Thymus (tissue), 14 donors: ENCODE measurements at places on chromosomes 12 and 14.

- DNase-seq = no peak
Observed at GRCh38 chr12:12159988-12160387, 89.2 kb downstream of the BCL2L14 start.

GRCh38 chr12:11820476-11820875 is 171.0 kb downstream of the ETV6 start:
- DNase-seq = no peak

GRCh38 chr12:24228371-24228770 is 278.9 kb upstream of the SOX5 start:
- no peak for DNase-seq

GRCh38 chr12:67042697-67043131 is 226.4 kb upstream of the CAND1 start:
- no peak for DNase-seq

DNA sequence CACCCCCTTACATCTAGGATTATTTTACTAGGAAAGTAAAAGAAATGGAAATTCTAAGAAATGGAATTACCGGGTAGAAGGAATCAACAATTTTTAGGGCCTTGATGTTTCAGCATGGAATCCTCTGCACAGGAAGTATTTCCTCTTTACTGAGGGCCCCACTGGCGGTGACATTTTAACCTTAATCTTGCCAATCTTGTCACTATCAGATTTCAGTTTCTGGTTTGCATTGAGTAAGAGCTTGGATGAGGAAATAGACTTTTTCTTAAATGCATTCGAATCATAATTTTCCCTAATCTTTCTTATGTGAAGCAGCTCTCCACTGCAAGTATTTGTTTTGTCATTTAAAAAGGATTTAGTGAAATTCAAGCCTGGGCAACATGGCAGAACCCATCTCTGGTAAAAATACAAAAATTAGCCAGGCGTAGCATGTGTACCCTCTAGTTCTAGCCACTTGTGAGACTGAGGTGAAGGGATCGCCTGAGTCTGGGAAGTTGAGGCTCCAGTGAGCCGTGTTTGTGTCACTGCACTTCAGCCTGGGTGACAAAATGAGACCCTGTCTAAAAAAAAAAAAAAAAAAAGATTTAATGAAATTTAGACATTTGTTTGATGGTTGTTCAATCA is 40.7 kb downstream of the TPCN1 start:
- no peak for DNase-seq

DNA sequence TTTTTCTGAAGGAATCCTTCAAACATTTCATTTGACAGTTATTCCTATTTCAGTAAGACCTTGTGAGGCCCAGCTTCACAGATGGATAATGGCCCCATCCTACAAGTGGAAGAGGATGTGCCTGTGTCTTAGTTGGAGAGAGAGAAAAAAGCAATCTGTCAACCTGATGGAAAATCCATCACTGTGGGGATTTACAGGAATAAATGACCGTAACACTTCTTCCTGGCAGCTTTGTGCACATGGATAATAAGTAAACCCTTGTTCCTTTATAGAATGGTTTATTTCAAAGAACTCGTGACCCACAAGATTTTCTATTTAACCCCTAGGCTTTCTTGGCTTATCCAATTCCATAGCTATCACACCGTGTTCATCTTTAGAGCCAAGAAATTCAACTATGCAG is 121.4 kb upstream of the PCED1B start:
- no peak for DNase-seq

GRCh38 chr14:80621701-80622100 is 319.8 kb downstream of the CEP128 start:
- DNase-seq = no peak

DNA sequence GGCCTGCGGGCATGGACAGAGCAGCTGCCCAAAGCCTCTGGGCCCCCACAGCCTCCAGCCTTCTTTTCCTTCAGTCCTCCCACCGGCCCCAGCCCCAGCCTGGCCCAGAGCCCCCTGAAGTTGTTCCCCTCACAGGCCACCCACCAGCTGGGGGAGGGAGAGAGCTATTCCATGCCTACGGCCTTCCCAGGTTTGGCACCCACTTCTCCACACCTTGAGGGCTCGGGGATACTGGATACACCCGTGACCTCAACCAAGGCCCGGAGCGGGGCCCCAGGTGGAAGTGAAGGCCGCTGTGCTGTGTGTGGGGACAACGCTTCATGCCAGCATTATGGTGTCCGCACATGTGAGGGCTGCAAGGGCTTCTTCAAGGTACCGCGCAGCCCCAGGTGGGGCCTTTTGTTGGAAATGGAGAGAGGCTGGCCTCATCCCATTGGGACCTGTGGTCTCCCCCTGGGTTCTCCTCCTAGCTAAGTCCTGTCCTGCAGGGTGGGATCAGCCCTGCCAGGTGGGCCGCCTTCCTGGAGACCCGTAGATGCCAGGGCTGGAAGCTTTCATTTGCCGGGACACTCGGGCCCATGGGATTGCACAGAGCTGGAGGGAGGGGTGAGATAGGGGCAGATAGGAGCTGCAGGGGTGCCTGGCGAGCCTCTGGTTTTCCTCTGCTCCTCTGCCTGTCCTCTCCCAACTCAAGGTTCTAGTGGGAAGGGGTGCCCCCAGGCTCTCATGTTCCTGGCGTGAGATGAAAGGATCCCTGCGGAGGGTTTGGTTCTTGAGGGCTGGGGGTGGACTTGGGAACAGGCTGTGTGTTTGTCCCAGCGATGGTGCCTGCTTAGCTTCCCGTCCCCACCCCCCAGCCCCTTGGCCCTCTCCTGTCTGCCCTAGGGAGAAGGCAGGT is 3.8 kb downstream of the NR4A1 start:
- no peak for DNase-seq

- DNase-seq = peak; percentile 7
Observed at GRCh38 chr12:69007101-69007854, 74.3 kb upstream of the CPM start.

DNA sequence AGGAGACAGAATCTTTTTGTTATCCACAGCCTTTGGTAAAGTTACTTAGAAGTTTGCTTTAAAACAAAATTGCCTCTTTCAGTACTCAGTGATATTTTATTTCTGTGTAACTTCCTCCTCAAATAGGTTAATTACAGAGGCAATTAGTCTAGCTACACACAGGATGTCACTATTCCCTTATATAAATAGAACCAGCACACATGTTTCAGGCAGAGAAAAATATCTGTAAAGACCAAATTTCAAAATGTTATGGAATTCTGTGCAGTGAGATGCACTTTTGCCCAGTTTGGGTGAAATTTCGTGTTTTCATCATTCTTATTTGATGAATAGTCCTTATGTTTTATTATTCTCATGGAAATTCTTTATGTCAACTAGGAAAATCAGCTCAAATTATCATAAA is 410.6 kb upstream of the SOX5 start:
- DNase-seq = no peak

DNA sequence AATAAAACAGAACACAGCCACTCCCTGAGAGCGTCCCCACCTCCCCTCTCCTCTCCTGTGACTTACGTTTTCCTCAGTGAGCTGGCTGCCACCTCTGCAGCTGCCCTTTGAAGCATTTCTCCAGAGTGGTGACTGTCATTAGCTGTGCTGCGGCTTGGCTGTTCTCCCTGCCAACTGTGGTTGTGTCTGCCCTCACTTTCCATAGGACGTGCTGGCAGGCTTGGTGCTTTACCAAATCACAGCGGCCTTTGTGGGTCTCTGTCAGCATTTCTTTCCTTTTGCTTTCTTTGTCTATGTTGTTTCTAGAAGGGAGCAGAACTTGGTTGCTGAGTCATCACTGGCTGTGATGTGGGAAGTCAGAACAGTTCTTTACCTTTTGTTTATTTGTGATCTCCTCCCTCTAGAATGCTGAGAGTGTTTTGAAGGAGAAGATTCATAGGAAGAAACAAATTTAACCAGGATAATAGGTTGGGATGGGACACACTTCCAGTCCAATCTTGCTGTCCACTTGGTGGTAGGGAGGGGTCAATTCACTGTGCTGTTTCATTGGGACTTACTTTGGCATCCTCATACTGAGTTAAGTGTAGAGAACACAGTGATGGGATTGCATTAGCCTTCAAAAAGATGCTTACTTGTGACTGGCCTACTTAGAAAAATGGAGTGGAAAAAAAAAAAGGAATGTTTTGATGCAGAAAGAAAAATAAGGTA is 88.2 kb downstream of the TMX1 start:
- peak; percentile 5 for DNase-seq

GRCh38 chr14:61973981-61974380 is 211.8 kb downstream of the SNAPC1 start:
- DNase-seq = no peak

DNA sequence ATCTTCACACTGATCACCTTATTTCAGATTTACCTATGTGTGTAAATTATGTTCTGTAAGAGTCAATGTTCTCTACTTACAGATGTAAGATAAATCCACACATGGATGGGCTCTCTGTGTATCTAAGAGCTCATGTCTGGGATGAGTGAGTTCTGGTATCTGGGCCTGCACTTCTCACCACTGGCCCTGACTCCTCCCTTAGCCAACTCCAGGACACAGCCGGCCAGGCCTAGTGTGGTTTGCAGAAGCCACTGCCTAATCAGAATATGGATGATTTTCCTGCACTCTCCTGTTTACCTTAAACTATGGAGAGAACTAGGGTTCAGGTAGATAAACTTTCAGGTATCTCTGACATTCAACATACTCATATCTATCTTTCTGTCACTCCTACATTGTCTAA is 1284.8 kb downstream of the TMEM121 start:
- DNase-seq = no peak

- no peak for DNase-seq
Observed at GRCh38 chr14:82725213-82725612, 1191.6 kb upstream of the SEL1L start.

DNA sequence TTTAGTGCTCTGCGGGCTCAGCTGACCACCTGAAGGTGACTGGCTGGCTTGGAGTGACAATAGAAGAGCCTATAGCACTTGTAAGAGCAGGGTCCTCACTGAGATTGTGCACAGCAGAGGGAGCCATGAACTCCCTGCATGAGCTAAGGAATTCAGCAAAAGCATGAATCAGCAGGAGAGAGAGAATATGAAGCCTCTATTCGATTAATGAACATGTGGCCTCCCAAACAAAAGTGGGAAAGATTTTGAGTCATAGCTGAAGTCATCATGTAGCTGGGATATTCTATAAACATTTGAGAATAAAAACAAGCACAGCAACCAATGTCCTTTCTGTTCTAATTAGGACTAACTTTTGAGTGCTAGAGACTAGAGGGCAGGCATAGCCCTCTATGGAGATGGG is 626.6 kb downstream of the DIO2 start:
- no peak for DNase-seq

DNA sequence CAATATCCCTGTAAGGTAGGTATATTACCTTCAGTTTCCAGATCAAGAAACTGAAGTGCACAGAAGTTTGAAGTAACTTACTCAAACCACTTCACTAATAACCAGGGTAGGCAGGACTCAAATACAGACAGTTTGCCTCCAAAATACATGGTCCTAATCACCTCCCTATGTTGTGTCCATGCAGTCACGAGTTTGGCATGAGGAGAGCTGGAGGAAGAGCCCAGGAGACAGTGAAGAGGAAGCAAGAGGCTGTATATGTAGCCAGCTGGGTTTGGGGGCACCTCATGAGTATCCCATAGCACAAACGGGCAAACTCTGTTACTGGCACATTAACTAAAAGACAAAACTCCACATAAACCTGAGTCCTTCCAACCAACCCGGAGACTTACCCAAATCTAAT is 79.2 kb downstream of the DUSP16 start:
- no peak for DNase-seq

DNA sequence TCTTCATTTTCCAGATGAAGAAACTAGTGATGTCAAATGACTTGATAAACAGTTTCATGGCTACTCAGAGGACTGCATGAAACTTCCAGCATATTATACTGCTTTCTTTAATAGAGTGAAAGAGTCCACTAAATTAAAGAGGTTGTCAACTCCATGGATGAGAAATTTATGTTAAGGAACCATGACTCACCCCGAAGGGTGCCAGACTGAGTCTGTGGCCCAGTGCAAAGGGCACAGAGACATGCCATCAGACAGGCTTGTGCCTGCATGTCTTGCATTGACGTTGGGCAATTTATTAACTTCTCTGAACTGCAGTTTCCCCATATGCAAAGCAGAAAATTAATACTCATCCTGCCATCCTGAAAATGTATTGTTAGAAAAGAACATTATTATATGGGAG is 382.4 kb downstream of the APAF1 start:
- DNase-seq = no peak

- DNase-seq = no peak
Observed at GRCh38 chr14:86646696-86647690, 1117.0 kb downstream of the FLRT2 start.

- DNase-seq = no peak
Observed at GRCh38 chr14:84162633-84163032, 1367.3 kb upstream of the FLRT2 start.
